ENCODE measurements at places on chromosomes 7 and 10.

- DNase-seq: no peak
Measured at GRCh38 chr10:118308664-118309063, 33.5 kb downstream of the FAM204A start.

DNA sequence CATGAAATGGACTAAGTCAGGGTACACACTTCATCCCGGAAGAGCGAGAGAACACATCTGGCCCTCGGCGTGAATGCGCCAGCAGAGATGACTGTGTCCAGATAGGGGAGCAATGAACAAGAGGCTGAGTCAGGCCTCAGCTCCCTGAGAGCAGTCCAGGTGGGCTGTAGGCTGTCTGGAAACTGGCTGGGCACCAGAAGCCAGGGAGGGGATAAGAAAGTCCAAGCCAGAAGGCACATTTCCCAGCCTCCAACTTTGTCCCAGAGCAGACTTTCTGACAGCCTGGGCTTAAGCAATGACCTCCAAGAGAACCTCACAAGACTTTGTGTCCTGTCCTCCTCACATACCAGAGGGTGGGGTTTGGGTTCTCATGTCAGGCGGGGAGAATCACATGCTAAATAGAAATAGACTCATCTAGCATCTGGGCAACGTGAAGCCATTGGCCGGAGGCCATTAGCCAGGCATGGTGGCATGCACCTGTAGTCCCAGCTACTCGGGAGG, 157.2 kb downstream of the ARHGAP12 start:
- DNase-seq: no peak

GRCh38 chr10:95445837-95446486, 115.2 kb downstream of the SORBS1 start:
- DNase-seq: no peak

- DNase-seq: no peak
Measured at GRCh38 chr10:19826712-19827111, 10.5 kb downstream of the PLXDC2 start.

DNA sequence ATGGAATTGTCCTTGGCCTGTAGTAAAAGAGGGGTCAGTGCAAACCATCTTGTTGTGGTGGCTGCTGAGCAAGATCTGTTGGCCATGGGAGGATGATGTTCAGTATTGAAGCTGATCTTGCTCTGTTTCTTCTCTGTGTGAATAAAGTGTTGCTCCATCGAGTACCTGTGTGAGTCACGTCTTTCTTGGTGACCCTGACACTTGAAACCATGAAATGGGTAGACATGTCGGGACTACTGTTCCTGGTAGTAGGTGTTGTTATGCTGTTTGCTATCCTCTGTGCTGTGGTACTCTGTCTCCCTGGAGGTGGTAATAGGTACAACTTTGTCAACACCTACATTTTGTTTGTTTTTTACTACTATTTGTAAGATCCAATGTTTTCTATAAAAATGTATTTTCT, 330.6 kb downstream of the MDFIC start:
- no peak for DNase-seq
